ENCODE measurements at places on chromosomes 3 and 15.

- no peak for DNase-seq
Observed at GRCh38 chr3:122612696-122613095, 35.2 kb downstream of the PARP15 start.

DNA sequence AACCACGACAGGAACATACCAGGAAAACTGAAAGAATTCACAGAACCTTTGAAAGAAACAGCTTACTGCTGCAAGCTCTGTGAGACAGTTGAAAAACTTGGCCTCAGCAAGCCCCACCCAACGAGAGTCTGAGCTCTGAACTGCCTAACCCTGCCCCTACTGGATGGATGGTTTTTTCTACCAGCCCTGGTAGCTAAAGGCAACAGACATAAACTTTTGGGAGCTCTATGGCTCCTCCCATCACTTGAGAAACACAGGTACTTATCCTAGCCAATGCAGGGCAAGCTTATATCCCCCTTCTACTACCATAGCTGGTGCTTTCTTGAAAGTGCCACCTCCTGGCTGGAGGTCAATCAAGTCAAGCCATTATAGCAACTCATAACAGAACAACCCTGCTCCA, 471.8 kb downstream of the GRM7 start:
- no peak for DNase-seq

DNA sequence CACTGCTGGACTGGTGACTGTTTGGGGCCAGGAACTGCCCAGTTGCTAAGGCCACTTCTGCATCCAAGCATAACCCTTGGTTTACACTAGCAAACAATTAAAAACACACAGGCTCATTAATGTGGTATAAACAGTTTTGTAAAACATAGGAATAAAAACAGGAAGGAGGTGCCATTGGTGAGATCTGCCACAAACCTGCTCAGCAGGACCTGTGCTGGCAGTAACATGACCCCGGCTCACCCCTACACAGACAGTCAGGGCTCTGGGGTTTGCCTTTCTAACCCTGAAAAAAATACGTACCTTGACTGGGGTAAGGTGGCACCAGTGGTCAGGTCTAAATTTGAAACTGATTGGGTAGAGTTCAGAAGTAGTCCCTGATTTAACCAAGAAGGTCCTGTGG, 76.2 kb downstream of the ATP1B3 start:
- DNase-seq: no peak

DNA sequence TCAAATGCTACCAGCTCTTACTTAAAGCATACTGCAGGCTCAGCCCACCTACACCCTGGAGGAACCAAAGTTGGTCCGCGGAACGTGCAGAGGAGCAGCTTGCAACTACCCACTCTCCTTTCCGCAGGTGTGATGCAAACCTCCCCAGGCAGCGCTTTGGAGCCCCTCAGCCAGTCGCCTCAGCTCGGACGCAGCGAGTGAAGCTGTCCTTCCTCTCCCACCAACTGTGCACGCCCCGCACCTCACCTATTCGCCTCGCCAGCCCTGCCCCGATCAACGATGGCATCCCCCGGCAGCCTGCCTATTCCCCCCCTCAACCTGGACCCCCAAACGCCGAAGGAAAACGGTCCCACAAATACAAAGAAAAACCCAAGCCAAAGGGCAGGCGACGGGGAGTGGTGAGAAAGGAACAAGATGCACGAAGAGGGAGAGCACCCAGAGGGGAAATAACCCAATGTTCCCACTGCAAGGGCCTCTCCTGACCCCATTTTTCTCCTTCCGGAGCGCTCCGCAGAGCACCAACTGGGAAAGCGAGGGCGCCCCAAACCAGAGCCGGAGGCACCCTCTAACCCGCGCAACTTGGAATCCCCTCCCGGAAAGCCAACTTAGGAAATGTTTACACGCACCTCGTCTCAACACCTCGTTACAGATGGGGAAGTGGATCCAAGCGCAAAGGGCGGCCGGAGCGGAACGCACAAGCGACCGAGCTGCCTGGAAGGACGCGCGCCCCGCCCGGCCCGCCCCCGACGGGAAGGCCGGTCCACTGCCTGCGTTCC, 665 bp downstream of the GLB1 start:
- no peak for DNase-seq

DNA sequence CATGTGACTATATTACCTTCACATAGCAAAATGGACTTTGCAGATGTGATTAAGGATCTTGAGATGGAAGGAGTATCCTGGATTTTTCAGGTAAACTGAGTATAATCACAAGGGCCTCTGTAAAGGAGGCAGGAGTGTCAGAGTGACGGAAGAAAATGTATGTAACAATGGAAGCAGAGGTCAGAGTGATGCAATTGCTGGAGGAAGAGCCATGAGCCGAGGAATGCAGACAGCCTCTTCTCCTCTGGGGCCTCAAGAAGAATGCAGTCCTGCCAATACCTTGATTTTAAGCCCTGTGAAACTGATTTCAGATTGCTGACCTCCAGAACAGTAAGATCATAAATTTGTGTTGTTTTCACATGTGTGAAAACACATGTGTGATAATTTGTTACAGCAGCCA, 15.1 kb downstream of the HEMK1 start:
- no peak for DNase-seq

DNA sequence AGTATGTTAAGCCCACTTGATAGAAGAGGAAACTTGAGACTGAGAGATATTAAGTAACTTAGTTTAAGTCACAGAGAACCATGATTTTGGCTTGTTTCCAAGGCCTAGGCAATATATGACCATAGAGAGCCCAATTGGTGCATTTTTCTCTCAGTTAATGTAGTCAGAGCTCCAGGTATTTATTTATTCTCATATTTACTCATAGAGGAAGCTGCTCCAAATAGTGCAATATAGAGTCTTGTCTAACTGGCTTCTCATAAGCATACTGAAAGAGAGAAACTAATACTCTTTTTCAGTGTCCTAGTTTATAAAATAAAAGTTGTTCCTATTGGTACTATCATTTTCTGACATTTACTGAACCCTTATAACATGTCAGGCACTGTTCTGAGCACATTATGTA, 15.2 kb downstream of the TRNT1 start:
- DNase-seq: no peak

GRCh38 chr3:61729038-61729634, 167.8 kb downstream of the PTPRG start:
- DNase-seq: no peak

GRCh38 chr3:197289726-197290125, 8.7 kb downstream of the DLG1 start:
- DNase-seq: no peak

- no peak for DNase-seq
Observed at GRCh38 chr15:51917493-51917892, 54.1 kb downstream of the LEO1 start.

GRCh38 chr3:35528728-35529127, 110.6 kb upstream of the ARPP21 start:
- no peak for DNase-seq

DNA sequence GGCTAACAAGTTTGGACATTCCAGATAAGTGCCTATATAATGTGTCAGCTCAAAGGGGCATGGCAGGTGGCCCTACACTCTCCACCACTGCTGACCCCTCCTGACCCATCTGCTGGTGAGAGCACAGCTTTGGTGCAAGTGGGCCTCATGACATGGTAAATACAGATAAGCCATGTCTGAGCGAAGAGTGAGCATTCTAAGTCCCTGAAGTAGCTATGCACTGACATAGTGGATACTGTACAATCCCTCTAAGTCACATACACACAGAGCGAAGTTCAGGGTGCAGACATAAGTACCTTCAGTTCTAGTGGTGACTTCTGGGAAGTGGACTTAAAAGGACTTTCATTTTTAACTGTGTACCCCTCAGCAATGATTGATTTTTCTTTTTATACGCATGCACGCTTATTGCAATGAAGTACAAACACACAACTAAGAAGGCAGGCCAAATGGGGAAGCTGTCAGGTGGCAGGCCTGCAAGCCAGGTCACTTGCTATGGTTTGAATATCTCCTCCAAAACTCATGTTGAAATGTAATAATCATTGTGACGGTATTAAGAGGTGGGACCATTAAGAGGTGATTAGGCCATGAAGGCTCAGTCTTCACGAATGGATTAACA, 41.5 kb downstream of the TBC1D2B start:
- DNase-seq: no peak

- DNase-seq: no peak
Observed at GRCh38 chr15:66912001-66912400, 153.4 kb upstream of the SMAD3 start.

GRCh38 chr15:49038382-49038781, 7.9 kb downstream of the SECISBP2L start:
- no peak for DNase-seq

GRCh38 chr3:34323517-34323916, 525.1 kb downstream of the PDCD6IP start:
- DNase-seq: no peak

GRCh38 chr3:72152551-72153476, 367.9 kb upstream of the PROK2 start:
- no peak for DNase-seq

DNA sequence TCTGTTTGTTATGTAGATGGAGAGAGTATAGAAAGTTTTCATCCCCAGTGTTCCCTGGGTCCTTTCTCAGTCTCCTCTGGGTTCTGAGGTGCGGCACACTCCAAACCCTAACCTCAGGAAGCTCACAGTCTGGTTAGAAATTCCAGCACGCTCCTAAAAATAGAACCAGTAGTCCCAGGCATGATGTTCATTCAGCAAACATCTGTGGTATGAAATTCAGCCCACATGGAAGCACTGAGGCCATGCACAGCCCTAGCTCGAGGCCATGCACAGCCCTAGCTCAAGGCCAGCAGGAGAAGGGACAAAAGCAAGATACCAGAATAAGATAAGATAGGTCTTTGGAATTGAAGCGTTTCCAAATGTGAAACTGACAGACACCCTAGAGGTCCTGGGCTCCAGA, 82.3 kb upstream of the OXTR start:
- no peak for DNase-seq

DNA sequence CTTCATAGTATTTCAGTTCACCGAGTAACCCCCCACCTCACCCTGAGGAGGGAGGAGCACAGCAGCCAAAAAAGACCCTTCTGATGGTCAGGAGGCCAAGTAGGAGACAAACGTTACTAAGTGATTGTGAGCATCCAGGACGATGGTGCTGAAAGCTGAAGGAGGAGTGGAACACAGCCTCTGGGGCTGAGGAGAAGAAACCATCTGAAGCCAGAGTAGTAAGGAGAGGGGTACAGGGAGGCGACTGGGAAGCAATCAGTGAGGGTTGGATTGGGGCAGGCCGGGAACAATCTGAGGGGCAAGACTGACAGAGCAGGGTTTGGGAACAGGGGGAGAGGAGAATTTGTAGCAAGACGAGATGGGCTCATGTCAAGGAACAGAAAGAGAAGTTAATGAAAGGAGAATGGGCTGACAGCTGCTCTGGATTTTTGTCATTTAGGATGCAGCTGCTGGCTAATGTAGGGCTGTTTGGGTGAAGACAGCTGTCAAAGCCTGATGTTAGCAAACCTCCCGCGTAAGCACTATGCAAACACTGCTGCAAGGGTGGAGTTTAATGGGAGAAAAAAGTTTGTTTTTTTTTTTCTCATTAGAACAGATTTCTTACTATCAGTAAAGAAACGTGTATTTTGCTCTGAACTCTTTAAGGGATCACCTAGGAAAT, 622.2 kb downstream of the EDEM1 start:
- DNase-seq: no peak

DNA sequence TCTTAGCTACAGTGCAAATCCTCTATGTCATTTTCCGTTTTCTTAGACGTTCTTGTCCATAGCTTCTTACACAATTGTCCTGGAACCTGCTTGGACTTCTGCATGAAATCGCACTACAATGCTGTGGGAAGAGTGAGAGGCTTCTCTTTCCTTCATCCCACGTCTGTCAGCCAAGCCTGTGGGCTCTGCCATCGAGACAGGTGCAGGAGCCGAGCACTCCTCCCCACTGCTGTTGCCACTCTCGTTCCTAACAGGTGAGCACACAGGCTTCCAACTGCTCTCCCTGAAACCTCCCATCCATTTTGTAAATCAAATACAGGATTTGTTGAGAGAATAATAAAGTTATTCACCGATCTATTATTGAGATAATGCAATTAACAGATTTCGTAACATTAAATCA, 23.5 kb downstream of the ZXDC start:
- DNase-seq: no peak

- no peak for DNase-seq
Observed at GRCh38 chr3:6697285-6697684, 163.6 kb upstream of the GRM7 start.

- no peak for DNase-seq
Observed at GRCh38 chr3:27594096-27594690, 110.0 kb upstream of the SLC4A7 start.

GRCh38 chr3:135691240-135691639, 274.3 kb upstream of the PPP2R3A start:
- DNase-seq: no peak

DNA sequence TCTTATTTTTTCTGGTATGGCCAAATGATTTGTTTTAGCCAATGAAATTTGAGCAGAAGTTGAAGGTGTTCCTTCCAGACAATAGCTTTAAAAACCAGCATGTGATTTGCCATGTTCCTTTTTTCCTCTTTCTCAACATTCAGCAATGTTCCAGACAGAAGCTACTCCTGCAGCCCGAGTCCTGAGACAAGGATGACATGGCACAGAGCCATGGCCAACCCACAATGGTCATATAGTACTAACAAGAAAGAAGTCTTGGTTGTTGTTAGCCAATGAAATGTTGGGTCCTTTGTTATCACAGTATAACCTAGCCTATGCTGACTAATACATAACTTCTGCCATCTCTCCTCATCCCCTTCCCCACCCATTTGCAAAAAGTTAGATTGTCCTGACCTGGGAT, 211.1 kb upstream of the STT3B start:
- no peak for DNase-seq

DNA sequence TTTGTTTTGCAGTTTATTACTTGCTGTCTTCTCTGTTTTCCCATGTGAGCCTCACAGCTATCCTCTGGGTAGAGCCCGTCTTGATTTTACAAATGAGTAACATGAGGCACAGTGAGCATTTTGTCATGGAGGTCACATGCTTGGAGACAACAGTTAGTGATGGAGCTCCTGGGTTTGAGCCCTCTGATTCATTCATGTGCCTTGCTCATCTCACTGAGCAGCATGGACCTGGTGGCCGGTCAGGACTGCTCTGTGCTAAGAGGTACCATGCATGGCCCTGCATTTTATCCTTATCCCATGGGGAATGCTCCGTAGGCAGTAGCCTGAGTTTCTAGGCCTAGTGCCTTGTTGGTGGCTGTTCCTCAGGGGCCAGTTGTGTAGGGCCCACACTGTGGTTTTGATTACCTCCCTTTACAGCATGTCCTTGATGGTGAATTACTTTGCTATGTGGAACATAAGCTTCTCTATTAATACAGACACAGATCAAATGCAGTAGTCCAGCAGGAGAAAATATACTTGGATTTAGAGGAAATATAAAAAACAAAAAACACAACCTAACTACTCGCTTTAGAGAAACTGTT, 35.6 kb downstream of the MAP2K5 start:
- DNase-seq: no peak

Measured in stimulated activated CD8-positive, alpha-beta memory T cell treated with anti-CD3 and anti-CD28 coated beads, Interleukin-4, amount 100 ng/mL, for 1 hour (primary cell).